ENCODE measurements at places on chromosomes 12 and 14.

DNA sequence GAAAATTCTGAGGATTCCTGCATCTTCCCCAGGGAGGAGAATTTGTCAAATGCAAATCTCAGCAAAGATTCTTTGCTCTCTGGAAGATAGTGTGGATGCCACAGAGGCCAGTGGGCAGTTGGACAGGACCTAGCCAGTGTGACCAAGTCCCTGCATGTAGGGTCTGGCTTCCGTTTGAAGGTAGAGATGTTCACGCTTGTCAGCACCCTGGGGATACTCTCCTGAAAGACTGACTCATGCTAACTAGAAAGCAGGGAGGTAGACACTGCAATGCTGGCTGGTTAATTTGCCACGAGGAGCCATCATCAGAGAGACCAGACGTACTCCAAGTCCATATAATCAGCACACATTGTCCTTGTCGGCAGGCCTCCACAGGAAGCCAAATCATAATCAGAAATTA is 130.1 kb downstream of the SAMD4A start:
- DNase-seq, result peak; percentile 91

DNA sequence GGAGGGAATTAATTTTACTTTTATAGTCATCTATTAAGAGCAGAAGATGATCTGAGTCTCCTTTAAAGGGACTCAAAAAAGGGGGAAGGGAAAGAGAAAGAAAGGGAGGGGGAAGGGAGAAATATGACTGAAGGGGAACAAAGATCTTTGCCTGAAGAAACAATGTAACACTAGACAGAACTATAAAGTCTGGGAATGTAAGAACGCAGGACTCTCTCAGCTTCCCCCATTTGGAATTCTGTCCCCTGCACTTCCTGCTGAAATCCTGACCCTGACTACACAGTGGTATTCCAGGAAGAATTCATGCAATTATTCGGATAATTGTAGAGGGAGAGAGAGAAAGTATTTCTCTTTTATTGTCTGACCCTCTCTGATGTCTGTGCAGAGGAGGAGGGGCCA is 8.6 kb upstream of the HOXC11 start:
- no peak for DNase-seq

GRCh38 chr12:122969676-122970075 is 3.4 kb upstream of the ABCB9 start:
- no peak for DNase-seq

GRCh38 chr14:105582639-105583038 is 56.3 kb downstream of the TMEM121 start:
- DNase-seq, result no peak

DNA sequence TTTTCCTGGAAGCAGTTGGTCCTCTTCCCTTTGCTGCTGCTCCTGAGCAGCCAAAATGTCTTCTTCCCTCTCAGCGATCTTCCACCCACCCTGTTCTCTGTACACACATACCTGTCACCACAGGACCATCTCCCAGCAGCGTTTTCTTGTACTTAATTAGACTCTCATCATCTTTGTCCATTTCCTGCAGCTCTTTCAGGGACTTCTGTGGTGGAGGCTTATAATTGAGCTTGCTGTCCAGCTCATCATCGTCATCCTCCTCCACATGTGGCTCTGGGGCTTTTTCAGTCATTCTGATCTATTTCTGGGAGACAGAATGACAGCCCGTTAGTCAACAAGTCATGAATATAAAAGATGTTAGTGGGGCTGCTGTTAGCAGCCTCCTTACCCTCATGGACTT is 11.0 kb downstream of the ARHGDIB start:
- DNase-seq, result no peak

DNA sequence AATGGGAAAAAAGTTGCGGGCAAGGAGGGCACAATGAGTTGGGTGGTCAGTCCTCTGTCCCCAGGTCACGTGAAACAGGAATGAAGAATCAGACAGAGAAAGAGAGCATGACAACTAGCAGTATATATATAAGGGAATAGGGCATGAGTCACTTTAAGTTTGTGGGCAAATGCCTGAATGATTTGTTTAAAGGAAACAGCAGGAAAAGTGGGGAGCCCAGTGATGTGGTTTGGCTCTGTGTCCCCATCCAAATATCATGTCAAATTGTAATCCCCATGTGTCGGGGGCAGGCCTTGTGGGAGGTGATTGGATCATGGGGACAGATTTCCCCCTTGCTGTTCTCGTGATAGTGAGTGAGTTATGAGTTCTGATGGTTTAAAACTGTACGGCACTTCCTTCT is 195.3 kb upstream of the IGF1 start:
- DNase-seq, result no peak

- DNase-seq, result no peak
These were observed 6.8 kb downstream of the KMT5A start for GRCh38 chr12:123390498-123391426.

- no peak for DNase-seq
These were observed 1.7 kb upstream of the STRN3 start for GRCh38 chr14:31027847-31028246.

DNA sequence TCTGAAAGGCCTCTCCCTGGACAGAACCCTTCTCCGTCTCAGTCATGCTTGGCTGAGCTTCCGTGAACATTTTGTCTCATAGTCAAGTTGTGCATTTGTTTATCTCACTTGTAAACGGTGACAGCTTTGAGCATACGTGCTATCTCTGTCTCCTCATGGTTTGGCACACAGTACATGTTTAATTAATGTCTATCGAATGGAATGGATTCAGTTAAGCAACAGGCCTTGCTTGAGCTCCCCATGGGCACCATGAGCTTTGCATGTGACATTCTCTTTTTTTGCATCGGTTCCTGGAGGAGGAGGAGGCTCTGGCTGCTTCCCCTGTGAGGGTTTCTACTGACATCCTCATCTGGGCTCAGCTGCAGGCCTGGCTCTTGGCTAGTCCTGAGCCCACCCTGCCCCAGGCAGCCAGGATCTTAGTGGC is 80.0 kb downstream of the PRIMA1 start:
- no peak for DNase-seq

DNA sequence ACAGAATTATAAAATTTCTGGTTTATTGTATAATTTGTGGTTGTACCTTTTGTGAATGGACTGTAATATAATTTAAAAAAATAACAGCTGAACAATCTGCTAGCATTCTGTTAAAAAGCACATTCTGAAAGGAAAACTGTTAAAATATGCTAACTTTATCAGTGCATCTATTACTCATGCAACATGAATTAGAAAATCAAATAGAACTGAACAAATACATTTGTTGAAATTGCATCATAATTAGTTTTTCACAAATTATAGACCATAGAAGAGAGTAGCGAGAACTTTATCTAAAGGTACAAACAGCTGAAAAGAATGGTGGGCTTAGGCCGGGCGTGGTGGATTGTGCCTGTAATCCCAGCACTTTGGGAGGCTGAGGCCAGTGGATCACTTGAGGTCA is 33.0 kb downstream of the PTPN21 start:
- DNase-seq, result no peak

DNA sequence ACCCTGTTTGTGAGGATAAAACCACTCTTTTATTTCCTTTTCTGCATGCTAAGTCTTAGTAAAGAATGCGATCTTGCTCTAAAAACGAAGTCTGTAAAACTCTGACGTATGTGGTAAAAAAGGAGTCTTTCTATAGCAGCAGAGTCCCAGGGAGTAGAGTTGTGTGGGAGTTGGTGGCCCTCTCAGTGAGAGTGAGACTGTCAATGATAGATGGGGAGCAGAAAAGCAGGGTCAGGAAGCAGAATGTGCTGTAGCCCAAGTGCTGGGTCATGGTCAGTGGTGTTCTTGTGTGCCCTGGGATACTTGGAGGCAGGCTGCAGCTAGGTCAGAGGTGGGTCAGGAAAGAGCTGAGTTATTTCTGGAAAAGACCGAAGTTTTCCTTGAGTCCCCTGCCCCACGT is 20.3 kb upstream of the GPR33 start:
- no peak for DNase-seq

GRCh38 chr12:9753498-9753897 is 7.2 kb downstream of the CD69 start:
- DNase-seq, result no peak

DNA sequence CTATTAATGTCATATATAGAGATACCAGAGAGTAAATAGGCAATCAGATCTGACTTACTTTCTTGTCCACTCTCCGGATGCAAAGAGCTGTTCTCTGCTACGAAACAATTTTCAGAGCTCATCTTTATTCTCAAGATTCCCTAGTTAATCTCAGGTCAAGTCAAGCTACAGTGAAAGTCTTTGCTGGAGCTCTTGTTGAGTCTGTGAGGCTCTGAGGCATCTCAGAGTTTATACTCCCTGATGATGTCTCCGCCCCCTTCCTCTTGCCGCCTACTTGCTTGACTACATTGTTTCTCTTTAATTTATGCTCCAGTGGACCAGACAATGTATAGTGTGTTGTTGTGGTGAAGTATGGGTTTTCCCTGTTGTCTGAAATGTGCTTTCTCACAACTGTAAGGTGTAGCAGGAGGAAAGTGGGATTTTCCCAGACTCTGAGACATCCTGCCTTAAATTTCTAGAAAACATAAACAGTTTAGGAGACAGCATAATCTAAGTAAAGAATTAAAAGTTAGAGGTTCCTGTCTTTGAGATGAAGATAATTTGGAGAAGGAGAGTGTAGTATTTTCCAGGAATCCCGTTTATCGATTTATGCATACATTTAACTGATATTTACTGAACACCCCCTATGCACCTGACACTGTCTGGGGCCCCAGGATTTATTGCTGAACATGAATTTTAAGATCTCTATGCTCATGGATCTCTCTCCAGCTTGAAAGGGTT is at the start of gene CD69:
CD69 (minus strand) TSS at position 203 of the 720 bp plus-strand sequence; CDS start at position 122, 81 bp downstream.
- DNase-seq, result no peak

- no peak for DNase-seq
These were observed 375.2 kb downstream of the AACS start for GRCh38 chr12:125440399-125440798.

- no peak for DNase-seq
These were observed 11.5 kb downstream of the PTGER2 start for GRCh38 chr14:52325630-52326029.

DNA sequence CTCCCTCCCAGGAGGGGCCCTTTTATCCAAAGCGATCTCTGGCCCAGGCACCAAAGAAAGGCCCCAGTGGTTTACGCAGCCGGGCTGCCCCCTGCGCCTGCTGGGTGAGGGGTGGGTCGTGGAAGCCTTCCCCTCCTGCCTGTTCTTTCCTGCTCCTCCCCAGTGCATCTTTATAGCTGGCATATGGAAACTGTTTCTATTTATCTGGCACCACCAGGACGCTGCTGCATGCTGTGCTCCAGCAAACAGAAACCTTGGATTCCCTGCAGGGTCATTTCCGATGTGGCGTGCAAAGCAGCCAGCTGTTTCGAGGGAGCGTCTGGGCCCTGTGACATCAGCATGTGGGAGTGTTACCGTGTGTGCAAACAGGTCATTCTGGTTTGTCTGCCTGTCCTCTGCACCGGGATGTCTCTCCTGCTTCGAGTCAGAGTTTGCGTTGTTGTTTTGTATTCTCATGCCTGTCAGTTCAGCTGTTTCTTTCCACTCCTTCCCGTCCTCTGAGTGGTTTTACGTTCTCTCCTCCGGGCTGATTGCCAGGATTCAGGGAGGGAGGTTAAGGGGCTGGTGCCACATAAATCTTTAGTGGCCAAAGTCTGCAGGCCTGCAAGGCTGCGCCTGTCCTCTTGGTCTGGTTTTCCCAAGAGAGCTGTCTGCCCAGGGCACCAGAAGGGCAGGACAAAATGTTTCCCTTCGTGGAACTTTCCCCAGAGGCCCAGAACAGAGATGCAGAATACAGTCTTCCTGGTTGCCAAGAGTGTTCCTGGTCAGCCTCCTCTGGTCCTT is 24.6 kb downstream of the TPCN1 start:
- peak; percentile 97 for DNase-seq

DNA sequence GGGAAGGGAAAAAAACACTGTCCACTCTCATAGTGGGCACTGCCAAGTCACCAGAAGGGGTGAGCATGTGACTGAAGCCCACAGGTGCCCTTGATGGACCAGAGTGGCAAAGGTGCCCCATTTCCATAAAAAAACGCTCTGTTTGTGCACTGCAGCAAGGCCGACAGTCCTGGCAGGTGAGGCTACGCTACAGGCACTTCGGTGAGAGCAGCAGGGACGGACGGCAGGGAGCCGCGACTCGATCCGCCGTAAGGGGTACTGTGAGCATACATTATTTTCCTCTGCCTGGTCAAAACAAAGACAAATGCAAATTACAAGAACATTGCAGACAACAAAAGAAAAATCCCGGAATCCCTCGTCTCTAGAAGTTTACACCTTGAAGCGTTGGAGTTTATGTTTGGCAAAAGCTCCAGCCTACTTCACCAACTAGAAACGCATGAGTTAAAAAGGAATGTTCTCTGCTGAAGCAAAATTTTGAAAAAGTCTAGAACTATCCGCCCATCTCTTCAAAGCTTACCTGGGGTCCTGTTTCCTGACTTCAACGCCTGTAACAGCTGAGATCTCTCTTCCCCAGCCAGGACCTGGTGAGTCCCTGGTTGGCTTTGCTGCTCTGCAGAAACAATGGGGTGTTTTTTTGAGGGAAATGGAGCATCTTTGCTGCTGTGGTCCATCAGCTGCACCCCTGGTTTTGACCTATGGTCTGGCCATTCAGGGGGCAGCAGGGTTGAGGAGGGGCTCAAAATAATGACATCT is 52.9 kb upstream of the RFLNA start:
- no peak for DNase-seq

GRCh38 chr12:100904270-100904669 is 109.7 kb downstream of the ANO4 start:
- no peak for DNase-seq

DNA sequence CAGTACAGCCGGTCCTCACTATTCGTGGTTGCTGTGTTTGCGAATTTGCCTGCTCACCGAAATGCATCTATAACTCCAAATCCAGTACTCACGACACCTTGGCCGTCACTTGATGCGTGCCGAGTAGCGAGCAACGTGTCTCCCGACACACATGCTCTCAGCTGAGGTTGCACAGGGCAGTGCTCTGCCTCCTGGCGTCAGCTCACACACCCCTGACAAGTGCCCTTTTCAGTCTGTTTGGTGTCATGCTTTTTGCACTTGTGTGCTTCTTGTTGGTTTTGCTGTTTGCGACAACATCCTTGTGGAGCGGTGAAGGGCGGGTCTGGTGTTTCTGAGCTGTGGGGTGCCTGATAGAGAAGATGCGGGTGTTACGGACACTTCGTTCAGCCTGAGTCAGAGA is 110.4 kb upstream of the RFLNA start:
- no peak for DNase-seq

DNA sequence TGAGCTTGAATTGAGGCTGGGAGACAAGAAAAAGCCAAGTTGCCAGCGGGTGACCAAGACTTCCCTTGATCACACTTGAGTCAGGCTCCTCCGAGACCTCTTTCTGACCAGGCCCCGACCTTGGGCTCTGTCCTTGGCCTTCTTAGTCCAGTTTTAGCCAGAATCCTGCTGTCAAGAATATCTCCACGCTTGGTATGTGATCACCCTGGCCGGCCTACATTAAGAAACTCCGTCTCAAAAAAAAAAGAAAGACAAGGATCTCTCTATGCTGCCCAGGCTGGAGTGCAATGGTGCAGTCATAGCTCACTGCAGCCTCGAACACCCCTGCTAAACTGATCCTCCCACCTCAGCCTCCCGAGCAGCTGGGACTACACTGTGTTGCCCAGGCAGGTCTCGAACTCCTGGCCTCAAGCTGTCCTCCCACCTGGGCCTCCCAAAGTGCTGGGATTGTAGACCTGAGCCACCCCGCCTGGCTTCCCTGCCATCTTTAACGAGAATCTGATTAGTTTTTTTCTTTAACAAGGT is 1.0 kb upstream of the ITPK1 start:
- no peak for DNase-seq

GRCh38 chr12:69698054-69698453 is 1.0 kb downstream of the BEST3 start:
- no peak for DNase-seq
